ENCODE measurements at places on chromosomes 3 and 15.

- DNase-seq: no peak
Observed at GRCh38 chr3:159872374-159873109, 116.1 kb upstream of the IL12A start.

GRCh38 chr15:60000113-60000823, 3.8 kb upstream of the FOXB1 start:
- no peak for DNase-seq

GRCh38 chr3:132788301-132788671, 66.1 kb upstream of the NPHP3 start:
- peak; percentile 93 for DNase-seq

DNA sequence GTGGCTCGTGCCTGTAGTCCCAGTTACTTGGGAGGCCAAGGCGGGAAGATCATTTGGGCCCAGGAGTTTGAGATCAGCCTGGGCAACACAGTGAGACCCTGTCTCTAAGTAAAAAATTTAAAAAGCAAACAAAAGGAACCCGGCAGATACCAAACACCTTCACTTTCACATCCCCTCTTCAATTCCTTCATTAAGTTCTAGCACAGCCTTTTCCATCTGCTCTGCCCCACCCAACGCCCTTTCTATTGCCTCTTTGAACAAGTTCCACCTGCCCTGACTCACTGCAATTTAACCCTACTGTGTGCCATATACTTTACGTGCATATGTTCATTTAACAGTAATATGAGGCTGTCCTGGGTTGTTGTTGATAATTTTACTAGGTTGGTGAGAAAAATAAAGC, 12.4 kb upstream of the SPG11 start:
- no peak for DNase-seq
